ENCODE measurements at places on chromosomes 1 and 21.

DNA sequence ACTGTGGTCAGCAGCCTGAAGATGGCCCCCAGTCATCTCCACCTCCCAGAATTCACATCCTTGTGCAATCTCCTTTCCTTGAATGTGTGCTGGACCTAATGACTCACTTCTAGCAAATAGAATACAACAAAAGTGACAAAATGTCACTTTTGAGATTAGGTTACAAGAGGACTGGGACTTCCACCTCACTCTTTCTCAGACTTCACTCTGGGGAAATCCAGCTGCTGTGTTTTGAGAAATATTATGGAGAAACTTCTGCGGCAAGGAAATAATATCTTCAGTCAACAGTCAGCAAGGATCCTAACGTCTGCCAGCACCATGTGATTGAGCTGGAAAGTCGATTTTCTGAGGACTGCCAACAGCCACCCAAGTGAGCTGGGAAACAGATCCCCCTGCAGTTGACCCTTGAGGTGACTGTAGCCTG, 70.5 kb upstream of the GADD45A start:
- no peak for DNase-seq

GRCh38 chr1:229208481-229208880, 62.4 kb upstream of the RAB4A start:
- DNase-seq = no peak

- no peak for DNase-seq
These were observed 34.5 kb downstream of the PARP1 start for GRCh38 chr1:226373376-226373775.

DNA sequence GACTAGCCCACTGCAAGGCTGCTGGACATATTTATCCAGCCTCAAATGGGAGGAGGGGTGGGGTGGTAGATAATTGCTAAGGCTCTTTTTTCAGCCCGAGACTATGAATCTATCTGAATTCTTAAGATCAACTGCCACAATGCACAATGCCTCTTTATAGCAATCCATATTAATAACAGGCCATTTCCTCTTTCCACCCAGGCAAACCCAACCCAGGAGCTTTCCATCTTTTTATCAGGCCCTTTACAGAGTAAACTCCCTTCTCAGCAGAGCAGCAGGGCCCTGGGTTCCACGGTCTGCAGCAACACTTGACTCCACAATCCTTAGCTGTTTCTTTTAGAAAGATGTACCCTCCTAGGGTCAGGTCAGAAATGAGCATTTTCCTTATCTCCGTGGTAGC, 806 bp downstream of the DDOST start:
- no peak for DNase-seq

- no peak for DNase-seq
These were observed 95.6 kb downstream of the ASH1L start for GRCh38 chr1:155466996-155467395.

DNA sequence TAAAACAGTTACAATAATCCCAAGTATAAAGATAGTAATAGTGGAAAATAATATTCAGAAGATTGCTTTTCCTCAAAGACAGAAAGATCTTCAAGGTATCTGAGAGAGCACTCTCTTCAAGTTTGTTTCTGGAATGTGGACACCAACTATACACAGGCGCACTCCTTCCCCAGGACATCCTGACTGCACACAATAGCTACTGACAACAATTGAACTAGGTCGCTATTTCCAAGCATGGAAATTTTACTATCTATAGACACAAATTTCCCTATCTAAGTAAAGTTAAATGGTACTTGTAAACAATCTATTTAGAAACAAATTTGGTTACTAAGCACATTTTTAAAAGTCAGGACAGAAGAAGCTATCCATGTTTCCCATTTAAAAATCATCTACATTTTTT, 19.1 kb downstream of the ARHGAP29 start:
- no peak for DNase-seq

DNA sequence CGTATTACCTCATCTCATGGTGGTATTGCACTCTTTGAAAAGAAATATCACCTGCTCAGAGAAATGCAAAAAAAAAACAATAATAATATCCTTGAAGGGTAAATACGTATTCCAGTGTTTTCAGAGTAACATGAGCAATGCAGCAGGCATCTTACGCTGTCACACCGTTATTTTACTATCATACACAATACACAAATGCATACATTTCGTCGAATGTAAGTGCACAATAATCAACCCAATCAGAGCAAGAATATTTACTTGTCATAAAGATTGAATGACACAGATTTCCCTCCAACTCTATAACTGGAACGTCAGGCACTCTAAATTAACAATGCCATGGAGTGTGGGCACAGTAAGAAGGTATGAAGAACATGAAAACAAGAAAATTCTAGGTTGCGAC, 1050.1 kb downstream of the PLA2G4A start:
- DNase-seq = no peak

GRCh38 chr1:158189624-158190023, 8.9 kb downstream of the CD1D start:
- DNase-seq = no peak
